Natural killer cell treated with Interleukin-12 subunit alpha and Interleukin-12 subunit beta and Interleukin-15 and Interleukin-18, amount 100 ng/mL, for 72 hours (primary cell): ENCODE measurements at places on chromosomes 5 and 9.

- DNase-seq = no peak
Observed at GRCh38 chr9:111604054-111604615, 4.7 kb upstream of the PTGR1 start.

DNA sequence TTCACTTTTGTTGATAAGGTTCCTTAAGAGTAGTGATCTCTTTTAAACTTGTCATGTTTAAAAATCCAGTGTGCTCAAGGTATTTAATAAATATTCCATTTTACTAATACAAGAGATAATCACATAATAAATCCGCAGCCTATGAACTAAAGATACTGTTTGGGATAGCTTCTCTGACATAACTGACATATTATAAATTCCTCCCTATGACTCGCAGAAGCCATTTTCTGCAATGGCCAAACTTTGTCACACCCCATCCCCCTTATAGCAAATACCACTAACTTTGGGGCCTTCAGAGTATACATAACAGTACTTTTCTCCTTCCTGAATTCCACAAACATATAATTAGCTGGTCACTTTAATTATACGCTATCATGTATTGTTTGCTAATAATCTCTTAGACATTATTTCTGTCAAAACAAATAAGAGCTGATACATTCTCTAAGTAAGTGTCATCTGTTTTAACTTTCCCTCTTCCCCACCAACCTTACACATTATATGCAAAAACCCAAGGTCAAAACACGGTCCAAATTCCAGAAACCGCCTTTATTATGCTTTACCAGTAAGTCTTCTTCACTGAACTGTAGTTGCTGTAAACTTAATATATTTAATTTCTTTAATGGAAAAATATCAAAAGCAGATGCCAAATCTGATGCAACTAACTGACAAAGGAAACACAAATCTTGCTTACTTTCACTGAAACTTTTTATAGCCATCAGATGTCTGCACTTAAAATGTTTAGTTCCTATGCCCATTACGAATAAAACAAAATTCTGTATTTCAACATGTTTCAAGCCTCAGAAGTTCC, 971 bp downstream of the TMEM267 start:
- no peak for DNase-seq

DNA sequence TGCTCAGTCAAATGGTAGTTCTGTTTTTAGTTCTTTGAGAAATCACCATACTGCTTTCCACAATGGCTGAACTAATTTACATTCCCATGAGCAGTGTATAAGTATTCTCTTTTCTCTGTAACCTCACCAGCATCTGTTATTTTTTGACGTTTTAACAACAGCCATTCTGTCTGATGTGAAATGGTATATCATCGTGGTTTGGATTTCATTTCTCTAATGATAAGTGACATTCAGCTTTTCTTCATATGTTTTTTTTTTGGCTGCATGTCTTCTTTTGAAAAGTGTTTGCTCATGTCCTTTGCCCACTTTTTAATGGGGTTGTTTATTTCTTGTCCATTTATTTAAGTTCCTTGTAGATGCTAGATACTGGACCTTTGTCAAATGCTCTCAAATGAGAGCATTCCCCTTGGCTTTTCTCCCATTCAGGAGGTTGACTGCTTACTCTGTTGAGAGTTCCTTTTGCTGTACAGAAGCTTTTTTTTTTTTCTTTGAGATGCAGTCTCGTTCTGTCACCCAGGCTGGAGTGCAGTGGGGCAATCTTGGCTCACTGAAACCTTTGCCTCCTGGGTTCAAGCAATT, 58.7 kb upstream of the RGMB start:
- DNase-seq = no peak

GRCh38 chr5:176742246-176743105, 67.9 kb upstream of the UNC5A start:
- no peak for DNase-seq

- DNase-seq = no peak
Observed at GRCh38 chr9:100581661-100582060, 3.8 kb downstream of the CAVIN4 start.

GRCh38 chr5:137092831-137093230, 406.3 kb downstream of the SPOCK1 start:
- no peak for DNase-seq

GRCh38 chr5:10471677-10472076, 30.0 kb downstream of the ROPN1L start:
- DNase-seq = no peak

GRCh38 chr5:137563301-137563645, 64.1 kb upstream of the SPOCK1 start:
- no peak for DNase-seq

DNA sequence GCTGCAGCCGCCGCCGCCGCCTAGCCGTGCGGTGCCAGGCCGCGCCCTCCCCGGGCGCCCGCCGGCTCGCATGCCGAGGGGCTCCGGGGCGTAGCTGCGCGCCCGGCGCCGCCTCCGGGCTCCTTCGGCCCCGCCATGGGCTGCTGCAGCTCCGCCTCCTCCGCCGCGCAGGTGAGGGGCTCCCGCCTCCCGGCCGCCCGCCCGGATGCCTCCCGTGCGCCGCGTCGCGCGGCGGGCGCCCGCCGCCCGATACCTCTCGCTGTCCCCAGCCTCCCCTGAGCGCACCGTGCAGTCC, 230 bp downstream of the SLC44A1 start:
- no peak for DNase-seq

DNA sequence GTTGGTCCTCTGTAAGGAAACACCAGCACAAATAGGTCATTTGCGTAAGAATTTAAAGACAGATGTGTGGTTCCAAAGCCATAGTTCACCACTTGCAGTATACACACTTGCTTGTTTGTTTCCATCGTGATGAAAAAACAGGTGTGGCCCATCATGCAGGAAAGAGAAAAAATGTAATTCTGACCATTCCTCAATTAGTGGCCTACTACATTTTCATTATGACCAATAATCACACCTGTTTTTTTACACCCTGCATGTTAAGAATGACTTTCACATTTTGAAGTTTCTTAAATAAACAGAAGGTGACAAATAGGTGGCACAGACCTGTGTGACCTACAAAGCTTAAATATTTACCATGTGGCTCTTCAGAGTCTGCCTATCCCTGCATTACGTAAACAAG, 2.2 kb upstream of the ICE1 start:
- no peak for DNase-seq

DNA sequence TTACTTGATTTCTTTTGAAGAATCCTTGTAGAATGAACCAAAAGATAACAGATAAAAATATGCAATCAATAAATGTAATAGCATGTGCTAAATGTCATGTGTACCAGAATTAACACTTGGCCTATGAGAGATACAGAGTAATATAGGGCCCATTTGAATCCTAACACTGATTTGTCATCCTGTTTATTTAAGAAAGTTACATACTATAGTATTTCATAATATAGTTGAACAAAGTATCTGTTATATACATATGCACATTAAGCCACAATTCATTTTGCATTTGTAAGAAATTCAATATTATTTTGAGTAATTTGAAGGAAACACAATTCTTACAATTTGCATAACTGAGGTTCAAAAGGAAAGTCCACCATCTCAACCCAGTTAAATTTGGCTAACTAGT, 389.5 kb downstream of the PDE4D start:
- DNase-seq = no peak

- DNase-seq = no peak
Observed at GRCh38 chr9:75096796-75097195, 8.5 kb downstream of the OSTF1 start.

DNA sequence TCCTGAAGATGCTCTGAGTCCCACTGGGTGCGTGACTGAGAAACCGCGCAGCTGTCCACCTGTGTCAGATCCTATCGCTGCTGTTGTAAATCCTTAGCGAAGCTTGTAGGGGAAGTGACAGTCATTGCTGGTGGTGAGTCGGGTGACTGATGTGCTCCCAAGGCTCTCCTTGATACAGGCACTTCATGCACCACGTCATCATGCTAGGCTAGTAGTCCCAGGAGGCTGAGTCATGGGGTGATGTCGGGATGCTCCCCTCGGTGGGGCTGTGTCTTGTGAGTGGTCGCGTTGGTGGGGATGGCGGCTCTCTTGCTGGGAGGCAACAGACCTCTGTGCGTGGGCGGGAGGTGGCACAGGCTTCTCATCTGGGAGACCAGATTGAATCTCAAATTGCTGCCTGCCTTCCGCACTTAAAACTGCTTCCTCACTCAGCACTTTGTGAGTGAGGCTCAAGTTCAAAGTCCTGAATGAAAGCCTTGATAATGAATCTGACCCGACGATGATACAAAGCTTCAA, 84.7 kb downstream of the CSNK1A1 start:
- DNase-seq = no peak

DNA sequence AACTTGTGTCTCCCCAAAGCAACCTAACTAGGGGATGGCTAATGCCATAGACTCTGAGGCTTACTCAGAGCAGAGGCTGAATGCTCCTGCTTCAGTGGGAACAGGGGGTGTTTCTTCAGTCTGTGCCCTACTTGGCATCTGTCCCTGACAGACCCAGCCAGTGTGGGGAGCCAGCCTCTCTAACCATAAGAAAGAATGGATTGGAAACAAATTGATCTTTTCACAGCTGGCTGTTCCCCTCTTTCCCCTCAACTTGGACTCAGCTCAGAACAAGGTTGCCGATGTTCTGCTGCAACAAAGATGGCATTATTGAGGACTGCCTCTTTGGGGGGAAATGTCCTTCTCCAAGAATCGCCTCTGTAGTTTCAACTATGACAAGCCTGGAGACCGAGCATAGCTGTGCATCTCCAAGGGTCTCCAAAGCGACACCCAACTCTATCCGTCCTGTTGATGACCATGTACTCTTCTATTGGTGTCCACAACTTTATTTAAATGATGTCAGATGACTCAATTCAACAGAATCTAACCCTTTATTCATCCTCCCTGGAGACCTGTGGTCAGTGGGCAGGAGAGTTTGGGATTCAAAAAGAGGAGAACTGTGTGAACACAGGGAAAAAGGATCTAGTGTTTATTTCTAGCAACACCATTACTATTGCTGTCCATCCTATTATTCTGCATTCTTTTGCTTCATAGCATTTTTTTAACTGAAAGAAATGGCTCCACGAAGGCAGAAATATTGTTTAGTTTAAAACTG, 24.7 kb upstream of the TNC start:
- DNase-seq = no peak

GRCh38 chr5:132687995-132688394, 14.2 kb downstream of the IL4 start:
- no peak for DNase-seq

GRCh38 chr9:122261469-122261881, 3.2 kb downstream of the RBM18 start:
- no peak for DNase-seq

DNA sequence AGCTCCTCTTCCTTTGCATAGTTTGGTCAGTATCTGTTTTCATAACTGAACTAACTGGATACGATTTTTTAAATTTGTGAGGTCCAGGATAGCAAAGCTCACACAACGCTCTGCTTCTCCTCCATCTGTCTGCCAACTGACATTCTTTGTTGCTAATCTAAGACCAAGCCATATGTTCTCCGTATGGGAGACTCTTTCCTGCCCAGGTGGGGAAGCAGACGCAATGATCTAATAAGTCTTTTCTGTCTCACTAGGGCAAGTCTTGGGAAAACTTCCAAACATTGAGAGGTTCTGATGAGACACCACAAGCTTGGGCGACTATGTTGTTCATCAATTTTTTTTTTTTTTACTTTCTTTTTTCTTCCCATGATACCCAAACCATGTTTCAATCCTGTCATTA, 558.5 kb downstream of the EFNA5 start:
- no peak for DNase-seq

- no peak for DNase-seq
Observed at GRCh38 chr9:115115924-115116323, 2.0 kb downstream of the TNC start.

GRCh38 chr5:69454460-69455249, 37.9 kb upstream of the OCLN start:
- DNase-seq = no peak

DNA sequence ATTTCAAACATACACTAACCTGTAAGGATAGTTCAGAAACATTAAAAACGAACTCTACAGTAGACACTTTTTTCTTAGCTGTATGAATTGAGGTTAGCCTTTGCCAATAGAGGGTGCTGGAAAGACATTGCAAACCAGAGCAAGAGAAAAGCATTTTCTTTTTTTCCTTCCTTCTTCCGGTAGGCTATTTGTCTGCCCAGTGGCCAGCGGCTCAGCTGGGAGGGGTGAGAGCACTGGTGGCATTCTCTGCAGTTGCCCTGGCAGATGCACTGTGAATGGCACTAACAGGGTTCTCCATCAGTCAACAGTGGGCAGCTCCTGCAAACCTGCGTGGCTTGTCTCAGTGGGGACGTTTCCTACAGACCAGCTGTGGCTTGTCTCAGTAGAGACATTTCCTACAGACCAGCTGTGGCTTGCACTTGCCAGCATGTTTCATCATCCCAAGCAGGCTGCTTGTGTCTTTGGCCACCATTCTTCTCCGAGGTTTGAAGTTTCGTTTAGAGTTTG, 984.5 kb upstream of the CDH18 start:
- DNase-seq = no peak

GRCh38 chr5:53219174-53219573, 109.6 kb upstream of the MOCS2 start:
- no peak for DNase-seq

DNA sequence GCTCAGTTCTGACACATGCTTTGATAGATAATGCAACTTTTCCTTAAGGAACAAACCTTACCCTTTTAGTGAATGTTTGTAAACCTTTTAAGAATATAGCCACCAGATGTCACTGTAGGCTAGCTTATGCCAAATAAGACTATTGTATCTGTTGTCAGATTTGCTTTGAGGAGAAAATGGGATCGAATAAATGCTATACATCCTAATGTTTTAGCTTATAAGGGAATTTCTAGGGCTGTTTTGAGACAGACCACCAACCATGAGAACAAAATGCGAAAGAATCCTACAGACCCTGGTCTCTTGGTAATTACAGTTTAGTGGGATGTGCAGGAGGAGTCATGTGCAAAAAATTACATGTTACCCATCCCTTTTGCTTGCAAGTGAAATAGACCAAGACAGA, 127.6 kb upstream of the NMUR2 start:
- DNase-seq = no peak

DNA sequence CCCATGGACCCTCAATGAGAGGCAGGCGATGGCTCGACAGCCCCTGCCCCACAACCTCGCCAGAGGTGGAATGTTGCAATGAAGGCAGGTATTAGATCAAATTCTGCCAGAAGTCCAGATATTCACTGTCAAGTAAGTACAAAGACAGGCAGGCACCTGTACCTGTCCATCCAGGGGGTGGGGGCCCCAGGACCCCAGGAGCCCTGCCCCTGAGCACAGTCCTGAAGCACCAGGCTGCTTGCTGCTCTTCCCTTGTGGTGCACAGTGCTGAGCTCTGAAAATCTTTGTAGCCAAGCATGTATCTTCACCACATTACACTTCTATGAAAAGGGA, 26.2 kb upstream of the HMCN2 start:
- DNase-seq = no peak
